Lower lobe of right lung (tissue), 2 donors: ENCODE measurements at places on chromosomes 1 and 21. TPM values are rescaled to one million over a fixed set of nuclear protein-coding genes. Genes with fewer than 3 reads are reported as not detected.

- peaks cover 15% of the 10 kb centered on the region for H3K4me1 ChIP-seq
- DNase-seq, result peak; percentile 5
- no peak overlapping the region for H3K27ac ChIP-seq
Observed at GRCh38 chr21:42252778-42253340, 33.9 kb downstream of the ABCG1 start.

- DNase-seq, result no peak
- H3K27ac ChIP-seq, result peak overlapping the region; percentile 78
- peak overlapping the region; percentile 43 for H3K4me3 ChIP-seq
- no peaks in the 10 kb centered on the region for H3K27me3 ChIP-seq
- peaks cover 2% of the 10 kb centered on the region for H3K4me1 ChIP-seq
Observed at GRCh38 chr1:198640174-198640573, 1.3 kb downstream of the PTPRC start.

DNA sequence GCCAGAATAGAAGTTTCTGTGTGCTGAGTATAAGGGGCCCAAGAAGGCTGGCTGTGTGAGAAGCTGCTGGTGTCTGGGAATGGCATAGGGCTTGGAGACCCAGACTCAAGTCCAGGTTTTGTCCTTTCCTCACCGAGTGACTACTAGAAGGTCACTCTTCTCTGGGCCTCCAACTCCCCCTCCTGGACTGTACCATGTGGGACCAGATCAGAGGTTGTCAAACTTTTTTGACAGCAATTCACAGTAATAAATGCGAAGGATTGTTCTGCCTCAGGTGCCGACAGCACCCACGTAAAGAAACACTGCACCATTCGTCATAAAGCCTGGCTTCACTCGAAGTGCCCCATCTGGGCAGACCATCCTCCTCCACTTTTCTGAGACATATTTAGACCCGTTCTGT is 29.0 kb downstream of the PKP1 start:
- no peak overlapping the region for H3K4me3 ChIP-seq
- peak; percentile 10 for DNase-seq
- peaks cover 46% of the 10 kb centered on the region for H3K4me1 ChIP-seq
- H3K27ac ChIP-seq, result no peak overlapping the region

GRCh38 chr1:172977296-172978017 is 73.3 kb downstream of the TNFSF18 start:
- H3K4me1 ChIP-seq, result no peaks in the 10 kb centered on the region
- no peaks in the 10 kb centered on the region for H3K27me3 ChIP-seq
- H3K4me3 ChIP-seq, result no peak overlapping the region

- no peaks in the 10 kb centered on the region for H3K4me1 ChIP-seq
- H3K27ac ChIP-seq, result no peak overlapping the region
- H3K4me3 ChIP-seq, result no peak overlapping the region
Observed at GRCh38 chr1:3945916-3946840, 46.1 kb upstream of the C1orf174 start.

DNA sequence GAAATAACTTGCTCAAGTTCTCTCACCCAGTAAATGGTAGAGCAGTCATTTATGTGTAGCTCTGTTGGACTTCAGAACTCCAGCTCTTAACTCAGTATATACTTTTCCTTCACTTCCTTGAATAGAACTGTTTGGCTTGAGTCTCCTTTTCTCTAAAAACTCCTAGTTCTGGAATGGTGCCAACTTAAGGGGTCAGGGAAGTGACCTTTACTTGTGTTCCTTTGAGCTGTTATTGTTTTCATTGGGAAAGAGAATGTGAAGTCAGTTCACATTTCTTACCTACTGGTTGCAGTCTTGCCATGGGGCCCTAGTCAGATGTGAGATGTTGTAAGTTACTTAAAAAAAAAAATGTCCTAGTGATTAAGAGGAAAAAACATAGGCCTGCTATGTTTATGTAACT is 77.0 kb upstream of the MACF1 start:
- H3K27me3 ChIP-seq, result no peaks in the 10 kb centered on the region
- no peak for DNase-seq
- peak overlapping the region; percentile 83 for H3K27ac ChIP-seq

DNA sequence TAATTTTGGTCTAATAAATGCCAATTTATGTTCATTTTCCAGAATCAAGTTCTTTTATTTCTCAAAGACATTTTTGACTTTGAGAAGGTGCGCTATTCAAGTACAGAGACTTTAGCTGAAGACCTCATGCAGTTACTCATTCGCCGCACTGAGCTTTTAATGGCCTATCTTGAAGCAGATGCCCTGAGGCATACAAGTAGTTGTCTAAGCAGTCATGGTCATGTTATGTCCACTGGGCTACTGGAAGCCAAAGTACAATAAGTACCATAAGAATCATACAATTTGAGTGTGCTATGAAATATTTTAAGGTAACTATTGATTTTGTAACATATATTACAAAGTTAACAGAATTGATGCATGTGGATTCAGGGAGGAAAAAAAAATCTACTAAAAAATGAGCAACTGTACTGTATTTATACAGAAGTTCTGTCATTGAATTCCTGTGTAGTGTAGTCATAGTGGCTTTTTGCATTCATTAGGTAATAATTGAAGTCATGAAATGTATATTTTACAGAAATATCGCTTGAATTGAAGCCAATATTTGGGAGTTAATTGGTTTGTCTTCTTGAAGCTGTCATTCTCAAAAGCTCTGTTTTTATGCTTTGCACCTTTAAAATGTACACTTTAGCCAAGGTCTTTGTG is 13.5 kb upstream of the NEXN start:
- H3K4me1 ChIP-seq, result no peaks in the 10 kb centered on the region
- no peak overlapping the region for H3K4me3 ChIP-seq
- H3K27ac ChIP-seq, result no peak overlapping the region
- H3K27me3 ChIP-seq, result no peaks in the 10 kb centered on the region
- DNase-seq, result no peak

Gene CLEC20A
- not detected for total RNA-seq

Gene LCE3A
- not detected for total RNA-seq

Gene SEMA6C
- total RNA-seq, result 6.4 TPM

Gene PCBP3
- 4.5 TPM for total RNA-seq

Gene CRYBG2
- total RNA-seq, result 2.1 TPM
